ENCODE measurements at places on chromosomes 12 and 14.

GRCh38 chr12:121858662-121859572 lies at the start of gene HPD:
Gene HPD, minus strand, starts transcription at chr12:121858859. Its CDS starts 36 bp downstream, at chr12:121858823.
- DNase-seq: no peak

GRCh38 chr12:127819056-127819455 lies 447.9 kb upstream of the TMEM132C start:
- DNase-seq: no peak

DNA sequence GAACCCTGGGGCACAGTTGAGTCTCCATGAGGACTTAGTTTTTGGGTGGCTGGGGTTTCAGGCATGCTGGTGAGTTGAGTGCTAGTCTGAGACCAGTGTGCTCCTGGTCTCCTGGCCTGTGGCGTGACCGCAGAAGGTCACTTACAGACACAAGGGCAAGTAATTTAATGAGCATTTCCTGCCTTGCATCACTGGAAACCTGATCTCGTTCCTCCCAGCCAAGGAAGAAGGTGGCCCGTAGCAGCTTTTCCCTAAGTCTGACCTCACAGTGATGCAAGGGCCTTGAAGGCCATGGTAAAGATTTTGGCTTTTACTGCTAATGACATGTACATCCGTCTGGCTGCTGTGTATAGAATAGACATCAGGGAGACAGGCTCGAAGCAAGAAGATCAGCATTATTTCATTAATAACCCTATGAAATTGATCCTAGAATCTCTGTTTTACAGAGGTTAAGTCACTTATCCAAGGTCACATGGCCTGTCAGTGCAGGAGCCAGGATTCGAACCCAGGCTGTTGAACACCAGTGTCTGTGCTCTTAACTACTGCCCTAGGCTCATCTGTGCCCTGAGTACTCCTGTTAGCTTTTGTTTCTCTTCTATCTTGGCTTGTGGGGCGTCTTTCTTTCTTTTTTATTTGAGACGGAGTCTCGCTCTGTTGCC lies 4.6 kb downstream of the TMEM120B start:
- no peak for DNase-seq

DNA sequence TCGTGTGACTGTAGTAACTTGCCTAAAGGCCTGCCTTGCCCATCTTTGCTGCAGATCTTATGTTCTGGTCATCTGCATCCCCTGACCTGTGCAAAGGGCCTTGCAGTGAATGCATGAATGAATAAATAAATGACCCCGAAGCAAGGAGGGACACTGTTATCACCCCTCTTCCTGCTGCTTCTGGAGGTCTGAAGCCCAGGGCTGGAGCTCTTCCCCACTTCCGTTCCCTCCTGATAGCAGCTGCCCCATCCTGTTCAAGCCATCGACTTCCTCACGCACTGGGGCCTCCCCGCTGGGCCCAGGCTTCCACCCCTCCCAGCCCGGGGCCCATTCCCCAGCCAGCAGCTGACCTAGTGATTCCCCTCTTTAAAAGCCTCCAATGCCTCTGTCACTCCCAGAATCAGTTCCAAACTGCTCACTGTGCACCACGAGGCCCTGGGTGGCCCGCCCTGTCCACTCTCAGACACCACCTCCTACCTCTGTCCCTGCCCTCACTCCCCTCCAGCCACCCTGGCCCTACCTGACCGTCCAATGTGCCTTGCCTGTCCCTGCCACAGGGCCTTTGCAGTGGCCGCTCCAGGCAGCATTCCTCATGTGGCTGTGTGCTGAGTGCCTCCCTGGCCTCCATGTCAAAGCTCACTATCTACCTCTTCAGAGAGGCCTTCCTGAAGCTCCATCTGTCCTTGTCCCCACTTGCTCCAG lies 78.6 kb downstream of the SCARB1 start:
- no peak for DNase-seq

- DNase-seq: no peak
These were observed 153.7 kb upstream of the SRRM4 start for GRCh38 chr12:118827606-118828005.

DNA sequence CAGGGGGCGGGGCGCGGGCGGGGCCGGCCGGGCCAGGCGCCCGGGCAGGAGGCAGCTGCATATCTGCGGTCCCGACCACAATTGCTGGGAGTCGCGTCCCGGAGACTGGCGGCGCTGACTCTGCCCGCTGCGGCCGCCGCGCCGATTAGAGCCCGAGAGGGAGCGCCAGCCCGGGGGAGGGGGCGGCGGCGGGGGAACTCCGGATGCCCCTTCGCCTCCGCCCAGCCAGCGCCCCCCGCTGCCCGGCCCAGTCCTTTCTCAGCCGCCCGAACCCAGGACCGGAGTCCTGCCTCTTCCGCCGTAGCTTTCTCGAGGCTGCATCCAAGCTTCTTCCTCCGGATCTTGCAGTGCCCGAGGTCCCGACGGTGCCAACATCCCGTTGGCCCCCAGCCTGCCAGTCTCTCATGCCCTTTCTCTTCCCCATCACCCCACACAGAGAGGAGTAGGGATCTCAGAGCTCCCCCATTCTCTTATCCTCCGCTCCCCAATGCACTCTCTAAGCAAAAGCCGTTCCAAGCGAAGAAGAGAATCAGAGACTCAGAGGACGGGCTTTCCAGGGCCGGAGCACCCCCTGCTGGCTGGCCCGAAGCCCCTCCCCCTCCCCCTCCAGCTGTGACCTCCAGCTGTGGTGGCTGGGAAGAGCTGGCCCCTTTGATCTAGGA lies 8.8 kb upstream of the SP7 start:
- peak; percentile 74 for DNase-seq

DNA sequence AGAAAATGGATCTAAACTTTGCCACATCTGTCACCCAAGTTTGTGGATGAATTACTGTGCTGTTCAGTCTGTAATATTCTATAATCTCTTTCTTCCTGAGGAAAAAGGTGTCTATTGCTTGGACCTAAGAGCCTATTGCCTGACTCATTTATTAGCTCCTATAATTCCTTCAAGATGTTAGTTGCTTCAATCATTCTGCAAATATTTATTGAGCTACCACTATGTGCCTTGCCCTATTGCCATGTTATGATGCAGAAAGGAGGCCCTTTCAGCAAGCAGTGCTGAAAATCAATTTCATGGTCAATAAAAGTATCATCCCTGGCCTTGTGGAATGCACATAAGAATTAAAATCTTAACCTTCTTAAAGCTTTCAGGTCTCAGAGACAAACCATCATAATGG lies 113.6 kb downstream of the CCER1 start:
- DNase-seq: no peak
